Activated T-helper 2 cell treated with anti-CD3 and anti-CD28 coated beads, Interferon-gamma antibody, Interleukin-2, Interleukin-4, amounts not matched to agents 10 μg/mL and 5 μg/mL and 100 μg/mL, durations not matched to agents 14 hours and 24 hours and 36 hours (primary cell): ENCODE measurements at places on chromosomes 16 and 17. TPM values are rescaled to one million over a fixed set of nuclear protein-coding genes. Genes with fewer than 3 reads are reported as not detected.

KRT25 gene
- total RNA-seq: not detected in 2 replicates

UNC45B gene
- total RNA-seq: not detected in 2 replicates

GRCh38 chr17:74803971-74804370 is 27.8 kb upstream of the NAT9 start:
- H3K4me3 ChIP-seq: no peak overlapping the region
- no peak for DNase-seq
- H3K27ac ChIP-seq: no peak overlapping the region
- peaks cover 16% of the 10 kb centered on the region for H3K36me3 ChIP-seq
- no peaks in the 10 kb centered on the region for H3K4me1 ChIP-seq

PDILT gene
- total RNA-seq: 0.07 TPM in 1 of 2 replicates, not detected in the other

DNA sequence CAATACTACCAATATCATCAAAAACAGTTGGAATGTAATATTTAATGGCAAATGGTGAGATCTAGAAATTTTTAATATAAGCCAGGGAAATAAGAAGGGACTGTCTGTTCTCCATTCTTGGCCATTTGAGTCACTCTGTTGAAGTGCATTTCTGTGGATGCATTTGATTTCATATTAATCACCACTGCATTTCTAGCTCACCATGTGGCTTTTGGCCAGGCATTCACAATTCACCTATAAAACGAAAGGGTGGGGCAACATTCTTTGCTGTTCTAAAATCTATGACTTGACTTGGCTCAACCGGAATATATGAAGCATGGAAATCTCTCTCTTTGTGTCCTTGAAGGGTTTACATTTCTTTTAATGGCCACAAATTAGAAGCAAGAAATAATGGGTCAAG is 483.0 kb downstream of the SLC39A11 start:
- no peak overlapping the region for H3K27ac ChIP-seq
- H3K4me1 ChIP-seq: no peaks in the 10 kb centered on the region

DNA sequence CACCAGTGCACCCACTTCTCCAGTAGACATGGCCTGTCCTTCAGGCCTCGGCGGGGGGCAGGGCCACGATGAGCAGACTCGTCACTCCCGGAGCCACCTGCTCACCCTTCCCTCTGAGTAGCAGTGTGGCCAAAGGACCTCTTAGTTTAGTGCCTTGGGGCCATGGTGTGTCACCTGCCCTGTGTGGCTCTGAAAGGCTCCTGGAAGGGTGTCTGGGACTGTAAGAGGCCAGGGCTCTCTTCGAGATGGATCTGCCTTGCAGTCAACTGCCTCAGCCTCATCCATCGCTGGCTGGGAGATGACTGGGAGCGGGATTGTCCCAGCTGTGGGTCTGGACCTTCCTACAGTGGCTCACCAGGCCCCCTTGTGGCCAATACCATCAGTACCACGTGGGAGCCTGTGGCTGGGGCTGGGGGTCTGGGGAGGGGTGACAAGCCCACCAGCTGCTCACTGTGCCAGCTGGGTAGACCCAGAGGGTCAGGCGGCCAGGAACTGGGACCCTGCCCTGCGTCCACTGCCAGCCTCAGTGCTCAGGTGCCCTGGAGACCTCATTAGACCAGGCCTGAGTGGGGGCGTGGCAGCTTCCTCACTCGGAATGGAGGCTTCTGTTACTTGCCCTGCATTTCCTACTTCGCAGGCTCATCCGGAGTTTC is 133.4 kb downstream of the OR1D5 start:
- no peak for DNase-seq
- H3K4me1 ChIP-seq: no peaks in the 10 kb centered on the region
- H3K4me3 ChIP-seq: no peak overlapping the region
- no peak overlapping the region for H3K27ac ChIP-seq

DNA sequence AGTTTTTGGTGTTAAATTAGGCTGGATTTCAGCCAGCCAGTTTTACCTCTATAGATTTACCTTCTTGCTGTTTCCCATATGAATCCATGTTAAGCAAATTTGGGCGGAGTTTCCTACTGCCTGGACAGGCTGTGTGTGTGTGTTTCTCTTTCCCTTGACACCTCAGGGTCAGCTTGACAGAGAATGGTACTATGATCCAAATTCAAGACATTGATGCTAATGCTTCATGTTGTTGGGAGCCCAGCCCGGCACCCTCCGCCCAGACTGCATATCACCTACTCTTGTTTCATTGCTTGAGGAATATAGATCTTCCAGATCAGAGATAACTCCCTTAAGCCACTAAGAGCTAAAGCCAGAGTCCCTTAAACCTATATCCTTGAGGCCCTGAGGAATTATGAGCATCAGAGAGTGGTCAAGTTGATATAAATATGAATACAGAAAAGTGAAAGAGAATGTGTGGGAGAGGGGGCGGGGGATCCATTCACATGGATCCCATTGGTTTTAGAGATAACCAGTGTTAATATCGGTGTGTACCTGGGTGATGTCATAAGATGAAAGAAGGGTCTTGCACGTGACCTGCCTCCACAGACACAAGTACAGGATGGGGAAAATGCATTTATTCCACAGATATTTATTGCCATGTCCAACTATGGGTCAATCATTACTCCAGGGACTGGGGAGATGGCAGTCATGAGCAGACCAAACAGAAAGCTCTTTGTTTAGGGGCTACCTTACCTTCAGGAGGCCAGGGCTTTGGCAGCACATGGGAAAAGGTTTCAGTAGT is 69.7 kb downstream of the WIPI1 start:
- no peaks in the 10 kb centered on the region for H3K27me3 ChIP-seq
- no peak overlapping the region for H3K4me3 ChIP-seq
- peaks cover 5% of the 10 kb centered on the region for H3K36me3 ChIP-seq
- H3K4me1 ChIP-seq: peaks cover 13% of the 10 kb centered on the region

- no peak overlapping the region for H3K27ac ChIP-seq
- peaks cover 53% of the 10 kb centered on the region for H3K4me1 ChIP-seq
- no peak for DNase-seq
- no peak overlapping the region for H3K4me3 ChIP-seq
These were observed 8.6 kb downstream of the ZNRF1 start for GRCh38 chr16:75007443-75007842.

DNA sequence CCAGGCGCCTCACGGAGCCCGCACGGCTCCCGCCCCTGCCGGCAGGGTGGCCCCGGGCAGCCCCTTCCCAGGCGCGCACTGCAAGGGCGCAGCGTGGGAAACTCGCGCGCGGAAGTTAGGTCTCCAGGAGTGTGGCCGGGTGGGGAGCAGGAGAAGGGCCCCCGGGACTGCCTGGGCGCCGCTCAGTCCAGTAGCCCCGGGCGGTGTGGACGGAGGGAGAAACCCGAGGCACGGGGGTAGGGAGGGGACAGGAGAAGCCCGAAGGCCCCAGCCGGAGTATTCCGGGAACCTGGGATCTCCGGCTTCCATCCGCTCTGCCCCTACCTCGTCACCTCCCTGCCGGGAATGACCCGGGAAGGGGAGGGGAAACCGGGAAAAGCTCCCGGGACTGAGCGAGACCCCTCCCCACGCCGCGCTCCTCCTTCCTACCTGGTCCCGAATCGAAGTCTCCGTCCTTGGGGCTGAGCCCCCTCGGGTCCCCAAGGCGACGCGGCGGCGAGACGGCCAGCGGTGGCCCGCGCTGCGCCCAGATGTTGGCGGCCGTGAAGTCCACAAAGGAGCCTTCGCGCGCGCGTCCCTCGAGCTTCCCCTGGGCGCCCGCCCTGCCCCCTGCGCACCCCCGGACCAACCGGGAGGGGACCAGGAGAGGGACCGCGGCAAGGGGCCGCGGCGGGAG is 418 bp downstream of the SOCS3 start:
- H3K36me3 ChIP-seq: peaks cover 48% of the 10 kb centered on the region
- peaks cover 35% of the 10 kb centered on the region for H3K4me1 ChIP-seq
- H3K4me3 ChIP-seq: peak overlapping the region; percentile 85
- peak overlapping the region; percentile 69 for H3K27ac ChIP-seq

KRTAP2-1 gene
- not detected in 2 replicates for total RNA-seq

SLC12A3 gene
- not detected in 2 replicates for total RNA-seq
